Activated CD4-positive, alpha-beta T cell treated with anti-CD3 and anti-CD28 coated beads, Interleukin-2, amount 10 ng/mL, durations not matched to agents 24 days and 14 days (primary cell): ENCODE measurements at places on chromosomes 13 and 19.

DNA sequence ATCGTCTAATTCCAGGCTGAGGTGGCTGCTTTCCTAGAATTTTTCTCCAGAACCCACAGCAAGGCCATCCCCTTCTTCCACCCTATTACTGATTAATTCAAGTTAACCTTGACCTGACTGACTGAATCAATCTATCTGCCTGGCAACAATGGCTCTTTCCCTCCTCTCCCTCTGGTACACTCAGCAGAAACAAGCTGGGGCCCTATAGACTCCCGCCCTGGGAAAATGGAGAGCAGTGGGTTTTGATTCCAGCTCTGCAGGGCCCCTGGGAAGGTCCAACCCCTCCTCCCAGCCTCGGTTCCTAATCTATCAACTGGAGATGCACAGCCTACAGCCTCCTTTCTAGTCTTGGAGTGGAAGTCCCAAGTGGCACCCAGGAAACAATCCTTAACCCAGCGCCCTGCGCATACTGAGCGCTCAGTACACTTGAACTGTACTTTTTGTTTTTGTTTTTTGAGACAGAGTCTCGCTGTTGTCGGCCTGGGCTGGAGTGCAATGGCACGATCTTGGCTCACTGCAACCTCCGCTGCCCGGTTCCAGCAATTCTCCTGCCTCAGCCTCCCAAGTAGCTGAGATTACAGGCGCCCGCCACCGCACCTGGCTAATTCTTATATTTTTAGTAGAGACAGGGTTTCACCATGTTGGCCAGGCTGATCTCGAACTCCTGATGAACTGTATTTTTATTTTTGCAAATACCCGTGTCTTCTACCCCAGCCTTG lies 5.2 kb upstream of the C3 start:
- H3K4me1 ChIP-seq = peaks cover 24% of the 10 kb centered on the region
- H3K36me3 ChIP-seq = peaks cover 9% of the 10 kb centered on the region
- no peaks in the 10 kb centered on the region for H3K27me3 ChIP-seq
- H3K4me3 ChIP-seq = no peak overlapping the region

GRCh38 chr19:7618771-7619510 lies 10.4 kb downstream of the XAB2 start:
- H3K4me3 ChIP-seq = no peak overlapping the region
- H3K27ac ChIP-seq = peak overlapping the region; percentile 66
- H3K36me3 ChIP-seq = peaks cover 23% of the 10 kb centered on the region
- H3K4me1 ChIP-seq = no peaks in the 10 kb centered on the region

DNA sequence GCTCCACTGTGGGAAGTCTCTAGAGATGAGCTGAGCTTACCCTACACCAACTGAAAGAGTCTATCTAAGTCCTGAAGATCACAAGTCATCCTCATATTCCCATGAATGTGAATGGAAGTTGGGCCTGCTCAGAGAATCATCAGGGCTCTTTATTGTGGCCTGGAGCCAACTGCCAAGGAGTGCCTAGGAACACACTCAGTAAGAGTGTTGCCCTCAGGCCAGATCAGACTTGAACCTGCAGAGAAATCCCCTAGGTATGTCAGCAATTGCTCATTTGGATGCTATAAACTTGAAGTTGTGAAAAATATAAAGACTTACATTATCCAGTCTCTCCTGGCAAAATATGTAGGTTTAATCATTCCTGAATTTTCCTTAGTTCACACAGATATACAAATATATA lies 1070.2 kb downstream of the EFNB2 start:
- DNase-seq = no peak
- no peaks in the 10 kb centered on the region for H3K4me1 ChIP-seq
- no peak overlapping the region for H3K4me3 ChIP-seq
- H3K27me3 ChIP-seq = no peaks in the 10 kb centered on the region
- no peak overlapping the region for H3K27ac ChIP-seq

DNA sequence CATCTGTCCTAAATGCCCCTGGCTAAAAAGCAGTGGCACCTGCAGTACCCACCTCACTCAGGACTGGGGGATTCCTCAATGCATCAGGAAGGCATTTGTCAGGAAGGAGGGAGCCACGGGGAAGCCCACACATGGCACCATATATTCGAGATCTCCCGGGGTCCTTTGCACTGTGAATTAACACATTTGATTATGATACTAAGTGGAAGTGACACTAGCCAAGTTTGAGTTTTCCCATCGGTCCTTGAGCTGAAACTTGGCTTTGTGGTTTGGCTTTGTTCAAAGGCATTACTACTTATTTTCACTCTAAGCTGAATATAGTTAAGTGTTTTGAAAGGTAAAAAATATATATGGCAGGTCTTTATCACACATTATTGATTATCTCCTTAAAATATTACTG lies 168.7 kb upstream of the MYO16 start:
- no peaks in the 10 kb centered on the region for H3K27me3 ChIP-seq
- H3K27ac ChIP-seq = no peak overlapping the region
- H3K4me3 ChIP-seq = no peak overlapping the region
- no peaks in the 10 kb centered on the region for H3K4me1 ChIP-seq
- no peaks in the 10 kb centered on the region for H3K36me3 ChIP-seq

DNA sequence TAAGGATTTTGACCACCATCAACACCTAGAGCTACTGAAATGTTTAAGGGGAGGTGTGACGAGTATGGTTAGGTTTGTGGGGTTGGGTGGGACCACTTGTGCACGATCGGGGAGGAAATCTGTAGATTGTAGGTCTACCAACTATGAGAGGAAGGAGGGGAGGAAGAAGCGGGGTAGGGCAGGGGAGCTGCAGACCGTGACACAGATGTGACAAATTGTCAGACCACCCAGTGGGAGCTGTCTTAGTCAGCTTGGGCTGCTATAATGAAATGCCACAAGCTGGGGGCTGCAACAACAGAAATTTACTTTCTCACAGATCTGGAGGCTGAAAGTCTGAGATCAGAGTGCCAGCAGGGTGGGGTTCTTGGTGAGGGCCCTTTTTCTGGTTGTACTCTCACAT lies 62.2 kb upstream of the ARGLU1 start:
- H3K4me3 ChIP-seq = no peak overlapping the region
- H3K4me1 ChIP-seq = no peaks in the 10 kb centered on the region
- no peak for DNase-seq
- H3K36me3 ChIP-seq = no peaks in the 10 kb centered on the region
- peaks cover 2% of the 10 kb centered on the region for H3K27me3 ChIP-seq

- H3K27ac ChIP-seq = no peak overlapping the region
- H3K36me3 ChIP-seq = no peaks in the 10 kb centered on the region
- H3K27me3 ChIP-seq = no peaks in the 10 kb centered on the region
- no peak for DNase-seq
- H3K4me1 ChIP-seq = no peaks in the 10 kb centered on the region
These were observed 2859.0 kb upstream of the PCDH20 start for GRCh38 chr13:64274481-64275217.

GRCh38 chr19:34276614-34277013 lies 22.3 kb downstream of the GARRE1 start:
- H3K4me1 ChIP-seq = peaks cover 9% of the 10 kb centered on the region
- peaks cover 3% of the 10 kb centered on the region for H3K36me3 ChIP-seq
- no peaks in the 10 kb centered on the region for H3K27me3 ChIP-seq
- H3K4me3 ChIP-seq = no peak overlapping the region
- no peak for DNase-seq
- H3K27ac ChIP-seq = no peak overlapping the region

GRCh38 chr13:109575821-109576220 lies 210.6 kb downstream of the IRS2 start:
- no peaks in the 10 kb centered on the region for H3K36me3 ChIP-seq
- no peak overlapping the region for H3K27ac ChIP-seq
- DNase-seq = no peak
- peaks cover 17% of the 10 kb centered on the region for H3K27me3 ChIP-seq

- no peaks in the 10 kb centered on the region for H3K36me3 ChIP-seq
- DNase-seq = no peak
- no peak overlapping the region for H3K27ac ChIP-seq
- H3K4me1 ChIP-seq = no peaks in the 10 kb centered on the region
- H3K27me3 ChIP-seq = no peaks in the 10 kb centered on the region
These were observed 1397.4 kb upstream of the SPRY2 start for GRCh38 chr13:81738364-81738763.

- no peaks in the 10 kb centered on the region for H3K27me3 ChIP-seq
- H3K27ac ChIP-seq = no peak overlapping the region
- H3K4me1 ChIP-seq = no peaks in the 10 kb centered on the region
- no peak for DNase-seq
- no peaks in the 10 kb centered on the region for H3K36me3 ChIP-seq
- H3K4me3 ChIP-seq = no peak overlapping the region
These were observed 217.1 kb upstream of the SPRY2 start for GRCh38 chr13:80558074-80558473.

DNA sequence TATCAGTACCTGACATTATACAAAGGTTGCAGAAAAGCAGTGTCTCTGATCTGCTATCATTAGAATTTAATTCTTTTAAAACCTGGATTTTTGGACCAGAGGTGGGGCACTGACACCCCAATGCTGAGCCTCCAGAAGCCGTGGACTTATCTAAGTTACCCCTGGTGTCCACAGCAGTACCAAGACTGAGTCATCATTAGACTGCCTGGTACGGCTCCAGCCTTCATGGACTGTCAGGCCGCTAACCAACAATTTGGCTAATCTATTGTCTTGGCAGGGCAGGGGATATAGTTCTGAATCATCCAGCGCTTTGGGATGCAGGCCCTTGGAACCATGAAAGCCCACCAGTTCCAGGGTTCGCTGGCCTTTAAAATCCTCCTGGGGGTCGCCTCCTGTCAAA lies 78.3 kb downstream of the TSHZ3 start:
- no peaks in the 10 kb centered on the region for H3K4me1 ChIP-seq
- no peaks in the 10 kb centered on the region for H3K27me3 ChIP-seq
- H3K4me3 ChIP-seq = no peak overlapping the region
- no peak for DNase-seq

- H3K4me3 ChIP-seq = no peak overlapping the region
- no peaks in the 10 kb centered on the region for H3K27me3 ChIP-seq
- no peaks in the 10 kb centered on the region for H3K36me3 ChIP-seq
- H3K27ac ChIP-seq = no peak overlapping the region
These were observed 320.3 kb downstream of the SUCLA2 start for GRCh38 chr13:47680748-47681147.

DNA sequence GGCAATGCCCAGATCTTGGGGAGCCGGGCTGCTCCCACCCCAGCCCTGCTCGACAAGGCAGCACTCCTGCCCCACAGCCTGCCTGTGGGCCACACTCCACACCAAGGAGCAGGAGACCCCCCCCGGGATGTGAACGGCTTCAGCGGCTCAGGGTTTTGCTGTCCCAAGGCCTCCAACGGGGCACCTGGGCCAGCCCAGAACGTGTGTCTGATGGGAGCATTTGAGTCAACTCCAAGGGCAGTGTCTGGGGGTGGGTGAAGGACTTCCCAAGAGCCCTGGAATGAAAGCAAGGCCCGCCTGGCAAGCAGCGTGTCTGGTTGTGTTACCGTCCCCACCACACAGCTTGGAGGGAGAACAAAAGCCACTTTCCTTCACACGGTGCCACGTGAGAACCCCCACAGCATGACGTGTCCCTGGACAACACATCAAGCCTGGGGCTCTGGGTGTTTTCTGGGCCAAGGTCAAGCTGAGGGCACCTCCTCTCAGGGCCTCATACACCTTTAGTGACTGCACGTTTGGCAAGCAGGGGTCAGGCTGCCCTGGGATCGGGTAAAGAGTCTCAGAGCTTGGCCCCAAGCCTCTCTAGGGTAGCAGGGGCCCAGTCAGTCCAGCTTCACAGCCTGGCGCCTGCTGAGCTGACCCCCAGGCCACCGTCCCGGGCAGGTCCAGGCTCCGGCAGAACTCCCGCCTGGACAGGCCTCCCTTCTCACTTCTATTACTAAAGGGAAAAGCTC lies 6.0 kb downstream of the C13orf46 start:
- H3K27ac ChIP-seq = no peak overlapping the region
- H3K36me3 ChIP-seq = peaks cover 4% of the 10 kb centered on the region
- no peak for DNase-seq

DNA sequence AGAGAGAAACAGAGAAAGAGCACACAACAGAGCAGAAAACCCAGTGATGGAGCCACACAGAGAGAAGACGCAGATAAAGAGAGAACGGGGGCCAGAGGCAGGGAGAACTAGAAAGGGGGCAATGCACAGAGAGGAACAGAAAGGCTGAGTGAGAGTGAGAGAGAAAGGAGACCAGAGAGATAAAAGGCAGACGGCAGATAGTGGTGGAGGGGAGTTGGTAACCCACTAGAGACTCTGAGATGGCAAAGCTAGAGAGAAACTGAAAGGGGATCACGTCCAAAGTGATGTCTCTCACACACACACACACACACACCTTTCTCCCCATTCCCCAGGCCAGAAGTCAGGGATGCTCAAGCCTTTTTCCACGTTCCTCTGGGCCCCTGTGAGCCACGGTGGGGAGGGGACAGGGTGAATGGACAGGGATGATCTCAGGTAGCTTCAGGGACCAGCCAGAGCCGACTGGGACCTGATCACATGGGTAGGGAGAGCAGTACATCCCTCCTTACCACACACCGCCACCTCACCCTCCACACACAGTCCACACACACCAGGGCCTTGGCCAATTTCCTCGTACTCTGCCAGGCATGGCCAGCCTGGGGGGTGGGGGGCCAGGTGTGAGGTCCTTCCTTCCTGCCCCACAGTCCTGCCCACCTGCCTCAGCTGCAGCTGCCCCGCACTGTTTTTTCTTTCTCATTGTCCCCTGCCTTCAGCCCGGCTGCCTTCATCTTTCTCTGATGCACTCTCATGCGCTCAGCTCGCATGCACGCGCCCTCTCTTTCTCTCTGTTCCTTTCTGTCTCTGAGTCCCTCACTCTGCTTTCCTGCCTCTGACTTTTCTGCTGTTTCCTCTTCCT lies 22.5 kb upstream of the POU2F2 start:
- peak overlapping the region; percentile 9 for H3K27ac ChIP-seq
- DNase-seq = peak; percentile 62
- peaks cover 7% of the 10 kb centered on the region for H3K27me3 ChIP-seq

DNA sequence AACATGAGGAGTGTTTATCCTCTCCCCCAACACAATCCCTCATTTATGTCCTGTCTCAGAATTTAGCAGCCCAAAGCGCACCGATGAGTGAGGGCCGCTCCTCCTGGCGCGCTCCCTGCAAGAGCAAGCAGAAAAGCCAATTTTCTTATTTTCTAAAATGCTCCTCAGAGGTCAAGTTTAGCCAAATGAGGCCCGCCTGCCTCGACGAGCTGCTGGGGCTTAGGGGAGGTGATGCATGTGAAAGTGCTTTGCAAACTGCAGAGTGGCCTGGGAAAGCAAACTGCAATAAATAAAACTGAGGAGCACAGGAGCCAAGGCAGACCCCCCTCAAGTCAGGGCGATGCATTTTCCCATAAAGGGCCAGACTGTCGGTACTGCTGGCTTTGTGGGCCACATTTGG lies 29.0 kb downstream of the CAPS start:
- H3K27ac ChIP-seq = no peak overlapping the region
- H3K4me3 ChIP-seq = no peak overlapping the region
- no peak for DNase-seq
- H3K36me3 ChIP-seq = peaks cover 17% of the 10 kb centered on the region

- H3K27me3 ChIP-seq = no peaks in the 10 kb centered on the region
- peak; percentile 10 for DNase-seq
- no peak overlapping the region for H3K4me3 ChIP-seq
- peaks cover 29% of the 10 kb centered on the region for H3K36me3 ChIP-seq
- no peaks in the 10 kb centered on the region for H3K4me1 ChIP-seq
These were observed 42.6 kb downstream of the ZNF527 start for GRCh38 chr19:37413313-37414084.

- H3K4me3 ChIP-seq = peak overlapping the region; percentile 48
- no peaks in the 10 kb centered on the region for H3K36me3 ChIP-seq
- H3K27me3 ChIP-seq = peaks cover 16% of the 10 kb centered on the region
- no peak overlapping the region for H3K27ac ChIP-seq
- peaks cover 12% of the 10 kb centered on the region for H3K4me1 ChIP-seq
- no peak for DNase-seq
These were observed 14.9 kb upstream of the LATS2 start for GRCh38 chr13:21076253-21076652.

GRCh38 chr19:29211562-29212355 lies 1.2 kb downstream of the UQCRFS1 start:
- peak overlapping the region; percentile 96 for H3K4me3 ChIP-seq
- peak overlapping the region; percentile 97 for H3K27ac ChIP-seq
- peaks cover 42% of the 10 kb centered on the region for H3K36me3 ChIP-seq
- peaks cover 2% of the 10 kb centered on the region for H3K27me3 ChIP-seq
- peak; percentile 71 for DNase-seq
- peaks cover 38% of the 10 kb centered on the region for H3K4me1 ChIP-seq
